NCI-H2171 treated with DMSO at 0.1 percent for 48 hours (cell line): ENCODE measurements at places on chromosomes 11 and 22.

- peak; percentile 67 for DNase-seq
Measured at GRCh38 chr22:32106930-32107329, 52.2 kb downstream of the C22orf42 start.

- DNase-seq = peak; percentile 49
Measured at GRCh38 chr22:43658823-43659222, 153.3 kb downstream of the EFCAB6 start.

DNA sequence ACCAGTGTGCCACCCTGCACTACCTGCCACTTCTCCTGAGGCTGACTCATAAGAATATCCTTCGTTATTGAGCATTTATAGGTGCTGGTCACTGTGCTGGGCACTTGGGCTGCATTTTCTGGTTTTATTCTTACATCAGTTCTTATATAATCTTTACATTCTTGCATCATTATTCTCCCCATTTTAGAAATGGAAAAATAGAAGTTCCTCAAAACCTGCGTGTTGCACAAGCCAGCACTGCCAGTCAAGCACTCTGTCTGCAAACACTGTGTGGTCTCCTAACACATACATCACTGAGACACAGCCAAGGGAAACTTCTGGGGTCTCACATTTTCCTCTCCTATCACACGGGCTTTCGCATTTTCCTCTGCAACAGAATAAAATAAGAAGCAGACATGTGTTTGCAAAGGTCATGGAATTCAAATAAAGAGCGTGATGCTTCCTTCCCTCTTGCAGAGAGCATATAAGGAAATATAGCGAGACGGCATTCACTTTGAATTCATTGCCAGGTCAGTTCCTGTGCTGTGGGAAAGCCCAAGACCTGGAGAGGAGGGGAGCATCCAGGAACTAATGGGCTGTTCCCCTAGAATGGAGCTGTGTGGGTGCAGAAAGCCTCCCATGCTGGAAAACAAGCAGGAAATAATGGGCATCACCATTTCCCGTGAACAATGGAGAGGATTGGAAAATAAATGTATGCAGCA, 73.9 kb upstream of the SEZ6L start:
- no peak for DNase-seq

- no peak for DNase-seq
Measured at GRCh38 chr22:42889304-42889703, 32.2 kb upstream of the ARFGAP3 start.

DNA sequence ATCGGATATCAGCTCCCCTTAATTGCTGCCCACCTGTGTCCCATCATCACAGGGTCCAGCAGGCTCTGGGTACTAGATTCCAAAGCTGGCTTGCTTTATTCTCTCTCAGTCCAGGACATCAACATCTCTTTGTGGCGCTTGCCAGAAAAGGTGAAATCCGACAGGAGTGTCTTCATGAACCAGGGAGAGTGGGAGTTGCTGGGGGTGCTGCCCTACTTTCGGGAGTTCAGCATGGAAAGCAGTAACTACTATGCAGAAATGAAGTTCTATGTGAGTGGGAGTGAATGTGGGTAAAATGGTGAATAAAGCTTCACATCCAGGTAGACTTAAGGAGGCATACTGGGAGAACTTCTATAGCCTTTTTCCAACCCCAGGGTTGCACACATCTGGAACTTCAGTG, 11.0 kb downstream of the HTR3A start:
- no peak for DNase-seq

DNA sequence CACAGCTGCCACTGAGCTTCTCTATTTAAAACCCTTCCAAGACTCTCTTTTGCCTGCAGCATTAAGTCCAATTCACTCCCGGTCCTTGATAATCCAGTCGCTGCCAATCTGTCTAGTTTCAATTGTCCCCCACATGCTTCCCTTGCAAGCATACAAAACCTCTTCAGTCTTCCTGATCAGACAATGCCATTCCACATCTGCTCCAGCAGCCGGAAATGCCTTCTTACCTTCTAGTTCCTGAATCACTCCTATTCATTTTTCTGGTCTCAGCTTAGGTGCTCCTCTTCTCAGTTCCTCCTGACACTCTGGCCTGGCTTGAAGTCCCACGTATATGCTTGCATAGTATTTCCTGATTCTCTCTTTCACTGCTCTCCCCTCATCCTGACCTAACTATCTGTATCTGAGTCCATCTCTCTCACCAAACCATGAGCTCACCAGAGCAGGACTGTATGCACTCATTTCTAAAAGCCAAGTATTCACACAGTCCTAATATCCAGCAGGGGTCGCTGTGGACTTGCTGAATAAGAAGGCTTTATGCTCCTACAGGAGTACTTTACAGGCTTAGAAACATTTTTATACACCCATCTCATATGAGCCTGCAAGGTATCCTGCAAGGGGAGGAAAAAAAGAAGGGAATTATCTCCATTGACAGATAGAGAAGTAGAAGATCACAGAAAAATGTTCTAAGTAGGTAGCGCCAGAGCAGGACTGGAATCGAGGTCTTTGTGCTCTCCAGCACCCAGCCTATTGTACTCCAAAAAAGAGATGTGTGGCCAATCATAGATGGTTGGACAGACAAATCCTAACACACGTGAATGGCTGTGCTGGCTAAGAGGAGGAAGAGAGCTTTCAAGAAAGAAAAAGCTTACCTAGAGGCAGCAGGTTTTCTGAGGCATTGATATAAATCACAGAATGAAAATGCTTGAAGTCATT, 19.2 kb downstream of the XRRA1 start:
- DNase-seq = peak; percentile 55

GRCh38 chr22:26398741-26399153, 30.3 kb upstream of the ASPHD2 start:
- peak; percentile 55 for DNase-seq

- DNase-seq = peak; percentile 79
Measured at GRCh38 chr11:69670158-69670845, 4.9 kb downstream of the LTO1 start.

GRCh38 chr22:37560608-37561211, 430 bp downstream of the CDC42EP1 start:
- no peak for DNase-seq

DNA sequence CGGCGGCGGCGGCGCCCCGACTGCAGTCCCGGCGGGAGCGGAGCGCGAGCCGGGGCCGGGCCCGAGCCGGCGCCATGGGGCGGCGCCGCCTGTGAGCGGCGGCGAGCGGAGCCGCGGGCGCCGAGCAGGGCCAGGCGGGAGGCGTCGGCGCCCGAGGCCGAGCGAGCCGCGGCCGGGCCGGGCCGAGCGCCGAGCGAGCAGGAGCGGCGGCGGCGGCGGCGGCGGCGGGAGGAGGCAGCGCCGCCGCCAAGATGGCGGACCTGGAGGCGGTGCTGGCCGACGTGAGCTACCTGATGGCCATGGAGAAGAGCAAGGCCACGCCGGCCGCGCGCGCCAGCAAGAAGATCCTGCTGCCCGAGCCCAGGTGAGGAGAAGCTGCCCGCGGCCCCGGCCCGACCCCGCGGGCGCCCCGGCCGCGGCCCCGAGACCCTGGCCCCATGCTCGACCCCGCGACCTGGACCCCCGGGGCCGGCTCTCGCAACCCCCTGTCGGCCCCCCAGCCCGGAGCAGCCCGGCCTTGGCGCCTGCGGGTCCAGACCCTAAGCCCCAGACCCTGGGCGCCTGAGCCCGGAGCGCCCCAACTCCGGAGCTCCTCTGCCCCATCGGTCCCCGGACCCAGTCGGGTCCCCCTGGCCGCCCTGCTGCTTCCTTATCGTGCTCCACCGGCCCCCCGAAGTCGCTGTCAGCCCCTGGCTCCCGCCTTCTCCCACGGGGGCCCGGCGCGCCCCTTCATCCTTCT, at the start of gene GRK2:
Gene GRK2, plus strand, starts transcription at position 25 of the 739 bp plus-strand sequence. Its CDS starts 227 bp downstream, at position 252.
- DNase-seq = peak; percentile 47

GRCh38 chr22:30014244-30014643, 66.0 kb upstream of the HORMAD2 start:
- no peak for DNase-seq

GRCh38 chr11:18633256-18634139, 644 bp downstream of the SPTY2D1 start:
- no peak for DNase-seq

- no peak for DNase-seq
Measured at GRCh38 chr22:44426981-44427380, 71.1 kb downstream of the RTL6 start.

- no peak for DNase-seq
Measured at GRCh38 chr11:128483211-128483788, 104.1 kb downstream of the ETS1 start.

DNA sequence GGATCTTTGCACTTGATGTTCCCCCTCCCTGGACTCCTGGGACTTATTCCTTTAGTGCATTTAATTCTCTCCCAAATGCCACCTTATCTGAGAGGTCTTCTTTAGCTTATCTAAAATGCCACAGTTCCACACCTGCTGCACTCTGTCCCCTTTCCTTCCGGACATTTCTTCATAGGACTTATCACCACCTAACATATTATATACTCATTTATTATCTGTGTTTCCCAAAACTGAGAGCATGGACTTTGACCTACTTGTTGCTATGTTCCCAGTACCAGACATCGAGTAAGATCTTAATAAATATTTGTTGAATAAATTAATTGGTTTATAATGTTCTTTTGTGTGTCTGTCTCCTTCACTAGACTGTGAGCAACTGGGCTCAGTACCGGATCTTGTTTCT, 585.3 kb downstream of the INSC start:
- DNase-seq = no peak

DNA sequence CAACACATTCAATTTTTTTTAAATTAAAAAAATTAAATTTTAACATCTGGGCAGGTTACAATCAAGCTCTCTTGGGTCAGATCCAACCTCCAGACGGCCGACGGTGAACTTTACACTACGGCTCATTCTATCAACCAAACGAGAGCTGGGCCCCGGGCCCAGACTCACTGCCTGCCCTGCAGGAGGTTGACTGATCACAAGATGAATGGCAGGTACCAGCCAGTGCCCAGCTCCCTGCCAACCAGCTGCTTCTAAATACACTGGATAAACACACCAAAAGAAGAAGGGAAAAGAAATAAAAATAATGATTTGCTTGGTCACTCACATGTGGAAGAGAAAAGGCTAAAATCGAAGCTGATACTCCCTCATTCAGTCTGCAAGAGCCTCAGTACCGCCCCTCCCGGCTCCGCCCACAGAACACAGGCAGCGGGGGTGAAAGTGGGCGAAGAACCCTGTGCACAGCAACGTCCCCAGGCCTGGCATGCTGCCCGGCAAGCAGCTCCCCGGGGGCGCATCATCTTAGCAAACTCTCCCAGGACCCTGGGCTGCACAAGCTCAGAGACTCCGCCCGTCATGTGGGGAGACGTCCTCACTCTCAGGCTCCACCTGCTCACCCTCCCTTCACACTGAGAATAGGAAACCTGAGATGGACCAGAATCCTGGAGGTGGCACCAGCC, 303.4 kb downstream of the SHANK2 start:
- DNase-seq = peak; percentile 98
